ENCODE measurements at places on chromosomes 4 and X.

- DNase-seq, result no peak
Measured at GRCh38 chr4:152734699-152735050, 44.9 kb downstream of the TIGD4 start.

DNA sequence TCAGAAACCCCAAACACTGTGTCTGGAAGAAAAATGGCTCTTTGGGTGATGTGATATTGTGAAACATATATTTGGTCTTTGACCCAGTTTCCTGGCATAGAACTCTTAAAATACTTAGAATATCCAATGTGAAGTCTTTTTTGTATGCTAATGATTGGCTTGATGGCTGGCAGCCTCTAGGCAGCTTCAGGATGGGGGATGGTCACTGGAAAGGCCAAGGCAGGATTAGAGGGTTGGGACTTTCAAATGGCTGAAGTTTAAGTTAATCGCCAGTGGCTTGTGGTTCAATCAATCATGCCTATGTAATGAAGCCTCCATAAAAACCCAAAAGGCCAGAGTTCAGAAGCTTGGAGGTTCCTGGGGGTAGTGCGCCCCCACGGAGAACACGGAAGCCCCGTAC, 33.5 kb upstream of the ESX1 start:
- DNase-seq, result no peak

DNA sequence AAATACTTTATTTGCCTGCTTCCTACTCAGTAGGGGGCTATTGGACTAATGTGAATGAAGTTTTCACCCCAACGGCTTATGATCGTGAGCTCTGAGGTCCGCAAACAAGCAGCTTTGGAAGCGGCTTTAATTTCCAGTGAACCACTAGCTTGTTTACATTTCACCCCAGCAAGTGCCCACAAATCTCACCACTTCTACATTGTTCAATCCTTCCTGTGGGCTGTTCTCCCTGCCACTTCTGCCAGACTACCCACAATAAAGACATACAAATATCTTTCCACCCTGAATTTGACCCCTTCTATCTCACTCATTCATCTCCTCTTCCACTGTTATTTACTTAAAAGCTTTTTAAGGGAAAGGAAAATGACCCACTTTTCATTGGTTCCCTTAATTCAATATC, 98.0 kb downstream of the CDS1 start:
- no peak for DNase-seq

DNA sequence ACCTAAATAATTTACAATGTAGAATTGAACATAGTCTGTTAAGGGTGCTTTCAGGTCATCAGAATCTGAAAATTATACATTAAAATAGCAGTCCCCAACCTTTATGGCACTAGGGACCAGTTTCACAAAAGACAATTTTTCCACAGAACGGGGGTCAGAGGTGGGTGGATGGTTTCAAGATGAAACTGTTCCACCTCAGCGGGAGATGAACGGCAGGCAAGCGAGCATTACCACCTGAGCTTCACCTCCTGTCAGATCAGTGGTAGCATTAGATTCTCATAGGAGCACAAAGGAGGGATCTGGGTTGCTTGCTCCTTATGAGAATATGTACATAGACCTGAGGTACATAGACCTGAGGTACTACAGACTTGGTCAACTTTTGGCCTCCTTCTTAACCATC, 29.0 kb downstream of the LRBA start:
- no peak for DNase-seq

GRCh38 chr4:150827226-150827625, 187.9 kb downstream of the LRBA start:
- peak; percentile 17 for DNase-seq

- DNase-seq, result no peak
Measured at GRCh38 chr4:47373174-47373573, 90.3 kb downstream of the COMMD8 start.

DNA sequence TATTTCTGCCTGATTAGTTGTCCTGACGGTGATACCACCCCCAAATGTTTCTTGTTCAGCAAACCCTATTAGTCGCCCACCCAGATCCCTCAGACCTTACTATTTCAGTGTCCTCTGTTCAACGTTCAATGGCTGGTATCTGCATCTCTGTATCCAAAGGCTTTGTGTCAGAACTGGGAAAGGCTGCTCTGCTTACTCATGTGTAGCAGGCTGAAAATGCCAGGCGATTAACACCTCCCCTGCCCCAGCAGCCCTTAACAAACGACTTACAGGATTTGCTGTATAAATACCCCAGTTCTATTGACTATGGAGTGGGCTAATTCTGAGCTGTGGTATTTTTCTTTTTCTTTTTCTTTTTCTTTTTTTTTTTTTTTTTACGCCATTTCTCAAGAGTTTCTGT, 415.0 kb downstream of the ZNF674 start:
- no peak for DNase-seq

GRCh38 chr4:55763996-55764395, 55.6 kb upstream of the EXOC1L start:
- DNase-seq, result no peak

- no peak for DNase-seq
Measured at GRCh38 chr4:132642016-132642817, 506.9 kb upstream of the PCDH10 start.

- no peak for DNase-seq
Measured at GRCh38 chrX:45295259-45295986, 94.7 kb upstream of the DIPK2B start.

DNA sequence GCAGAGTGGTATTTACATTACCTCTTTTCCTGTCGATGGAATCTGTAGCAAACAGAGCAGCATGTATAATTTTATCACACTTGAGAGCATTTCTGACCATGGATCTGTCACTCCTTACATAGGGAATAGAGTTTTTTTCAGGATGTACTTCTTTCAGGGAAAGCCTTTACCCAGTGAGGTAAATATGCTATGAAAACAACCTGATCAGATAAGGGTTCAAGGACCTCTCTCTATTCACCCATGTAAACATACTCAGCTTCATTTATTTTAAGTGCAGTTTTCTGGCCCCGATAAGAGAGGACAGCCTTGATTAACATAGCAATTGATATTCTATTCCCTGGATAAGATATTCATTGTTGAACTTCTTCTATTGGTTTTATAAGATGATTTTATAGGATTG, 87.3 kb upstream of the ESX1 start:
- DNase-seq, result no peak

DNA sequence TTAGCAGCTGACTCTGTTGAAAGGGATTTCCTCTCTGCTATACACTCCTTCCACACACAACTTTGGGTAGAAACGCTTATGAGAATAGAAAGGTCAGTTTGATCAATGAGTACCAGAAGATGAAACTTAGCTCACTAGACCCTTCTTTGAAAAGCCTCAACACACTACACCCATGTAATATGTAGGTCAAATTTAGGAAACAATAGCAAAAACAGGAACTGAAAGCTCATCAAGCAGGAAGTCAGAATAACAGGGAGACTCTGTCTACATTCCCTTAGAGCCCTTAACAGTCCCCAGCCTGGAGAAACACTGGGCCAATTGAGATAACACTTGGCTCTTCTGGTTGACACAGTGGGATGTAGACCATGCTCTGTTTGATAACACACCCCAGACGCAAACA, 30.7 kb downstream of the SRPX2 start:
- DNase-seq, result no peak

GRCh38 chr4:38306482-38307071, 346.4 kb downstream of the PTTG2 start:
- peak; percentile 40 for DNase-seq

DNA sequence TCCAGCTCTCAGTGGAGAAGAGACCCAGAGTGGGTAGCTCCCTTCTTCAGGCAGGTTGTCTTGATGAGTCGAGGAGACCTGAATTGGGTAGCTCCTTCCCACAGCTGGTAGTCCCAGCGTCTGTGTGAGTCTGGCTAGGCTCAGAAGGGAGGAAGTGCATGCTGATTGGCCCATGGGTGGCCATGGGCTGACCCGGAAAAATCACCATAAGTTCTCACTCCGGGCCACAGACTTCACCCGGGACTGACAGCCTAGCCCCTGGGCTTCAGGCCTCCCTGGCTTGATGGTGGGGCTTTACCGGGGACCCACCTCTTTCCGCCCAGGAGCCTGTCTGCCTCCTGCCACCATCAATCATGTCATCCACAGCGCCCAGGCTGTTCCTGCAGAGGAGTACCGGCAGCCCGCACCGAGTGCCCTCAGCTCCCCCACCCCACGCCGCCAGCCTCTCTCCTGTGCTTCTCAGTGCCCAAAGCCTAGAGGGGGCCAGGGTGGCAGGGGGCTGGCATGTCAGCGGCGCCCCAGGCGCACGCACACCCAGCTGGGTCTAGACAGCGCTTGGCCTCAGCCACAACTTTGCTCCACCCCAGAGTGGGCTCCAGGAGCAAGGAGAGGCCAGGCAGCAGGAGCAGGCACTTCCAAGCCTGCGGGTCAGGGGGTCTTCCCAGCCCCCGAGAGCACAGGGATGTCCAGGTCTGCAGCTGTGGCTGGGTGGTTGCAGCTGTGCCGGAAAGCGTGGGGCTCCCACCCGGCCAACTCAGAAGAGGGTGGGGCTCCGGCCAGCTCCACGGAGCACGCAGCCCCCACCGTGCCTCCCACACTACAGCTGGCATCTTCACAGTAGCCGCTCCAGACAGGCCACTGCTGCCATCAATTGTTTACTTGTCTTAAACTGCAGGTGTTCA, 16.1 kb upstream of the SAT1 start:
- no peak for DNase-seq

DNA sequence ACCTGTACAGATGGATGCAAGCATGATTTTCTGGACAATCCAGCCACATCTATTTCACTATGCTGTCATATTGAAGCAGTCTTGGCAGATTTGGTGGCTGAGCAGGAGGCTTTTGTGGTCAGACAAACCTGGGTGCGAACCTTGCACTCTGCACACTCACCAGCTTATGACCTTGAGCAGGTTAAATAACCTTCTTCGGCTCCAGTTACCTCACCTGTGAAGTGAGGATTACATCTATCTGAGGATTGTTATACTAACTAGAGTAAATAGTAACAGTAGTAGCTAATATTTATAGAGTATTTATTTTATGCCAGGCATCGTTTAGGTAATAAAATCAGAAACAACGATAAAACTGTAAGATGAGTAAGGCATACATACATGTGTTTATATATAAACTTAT, 150.0 kb downstream of the PPP3CA start:
- no peak for DNase-seq

- no peak for DNase-seq
Measured at GRCh38 chr4:176032454-176032853, 33.2 kb upstream of the WDR17 start.

- peak; percentile 0 for DNase-seq
Measured at GRCh38 chrX:148416142-148416541, 84.3 kb upstream of the AFF2 start.

DNA sequence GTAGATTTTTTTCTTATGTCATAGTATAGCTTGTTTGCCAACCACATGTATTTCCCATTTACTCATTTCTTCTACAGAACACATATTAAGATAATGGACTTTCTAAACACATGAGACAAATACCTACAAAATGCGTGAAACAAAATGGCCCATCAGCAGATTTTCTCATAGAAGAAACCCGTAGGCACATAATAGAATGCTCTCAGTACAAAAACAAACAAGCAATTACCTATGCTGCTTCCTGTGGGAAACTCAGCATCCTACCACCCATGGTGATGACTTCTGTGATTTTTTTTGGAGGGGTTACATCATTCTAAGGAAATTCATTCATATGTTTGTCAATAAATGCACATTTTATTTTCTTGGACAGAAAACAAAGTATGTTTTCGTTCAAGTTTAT, 343.6 kb downstream of the SPRY1 start:
- DNase-seq, result no peak

DNA sequence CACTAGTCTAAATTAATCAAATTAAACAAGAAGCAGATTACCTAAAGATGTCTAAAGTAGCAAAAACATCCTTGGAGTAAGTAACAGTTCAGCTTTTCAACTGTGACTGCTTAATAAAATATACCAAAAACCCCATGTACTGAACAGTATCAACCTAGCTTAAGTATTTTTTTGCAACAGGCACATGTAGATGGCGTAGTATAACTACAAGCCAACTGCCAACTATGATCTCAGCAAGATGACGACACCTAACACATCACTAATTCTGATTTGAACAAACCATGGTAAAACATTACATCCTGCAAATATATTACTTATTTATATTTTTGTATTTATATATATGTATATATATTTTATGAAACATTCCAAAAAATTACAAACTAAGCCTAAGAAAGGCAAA, 24.5 kb downstream of the DHX15 start:
- no peak for DNase-seq

DNA sequence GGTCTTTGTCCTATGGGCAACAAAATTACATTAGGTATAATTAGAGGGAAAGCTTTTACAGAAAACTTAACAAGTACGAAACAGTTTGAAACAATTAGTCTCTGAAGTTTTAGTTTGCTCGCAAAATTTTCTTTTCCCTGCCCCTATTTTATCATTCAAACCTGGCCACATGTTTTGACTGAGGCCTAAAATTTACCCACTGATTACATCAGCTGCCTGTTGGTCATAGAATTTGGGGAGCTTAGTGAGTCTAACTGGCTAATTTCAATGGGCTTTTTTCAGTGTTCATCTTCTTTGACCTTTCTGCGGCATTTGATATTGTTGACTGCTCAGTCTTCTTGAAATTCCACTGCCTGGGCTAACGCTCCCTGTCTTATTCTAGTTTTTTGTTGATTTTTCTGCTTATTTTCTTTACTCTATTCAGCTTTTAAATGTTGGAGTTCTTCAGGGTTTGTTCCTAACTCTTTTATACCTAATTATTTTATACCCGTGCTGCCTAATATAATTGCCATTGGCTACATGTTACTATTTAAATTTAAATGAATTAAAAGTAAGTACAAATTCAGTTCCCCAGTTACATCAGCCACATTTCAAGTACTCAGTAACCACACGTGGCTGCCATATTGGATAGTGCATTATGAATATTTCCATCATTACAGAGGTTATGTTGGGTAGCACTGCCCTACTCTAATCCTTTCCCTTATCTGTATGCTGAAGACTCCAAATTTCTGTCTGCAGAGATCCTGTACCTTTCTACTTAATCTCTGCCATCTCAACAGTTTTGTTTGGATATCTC, 87.5 kb downstream of the SNX25 start:
- no peak for DNase-seq

- no peak for DNase-seq
Measured at GRCh38 chr4:53635697-53636483, 44.6 kb upstream of the LNX1 start.

DNA sequence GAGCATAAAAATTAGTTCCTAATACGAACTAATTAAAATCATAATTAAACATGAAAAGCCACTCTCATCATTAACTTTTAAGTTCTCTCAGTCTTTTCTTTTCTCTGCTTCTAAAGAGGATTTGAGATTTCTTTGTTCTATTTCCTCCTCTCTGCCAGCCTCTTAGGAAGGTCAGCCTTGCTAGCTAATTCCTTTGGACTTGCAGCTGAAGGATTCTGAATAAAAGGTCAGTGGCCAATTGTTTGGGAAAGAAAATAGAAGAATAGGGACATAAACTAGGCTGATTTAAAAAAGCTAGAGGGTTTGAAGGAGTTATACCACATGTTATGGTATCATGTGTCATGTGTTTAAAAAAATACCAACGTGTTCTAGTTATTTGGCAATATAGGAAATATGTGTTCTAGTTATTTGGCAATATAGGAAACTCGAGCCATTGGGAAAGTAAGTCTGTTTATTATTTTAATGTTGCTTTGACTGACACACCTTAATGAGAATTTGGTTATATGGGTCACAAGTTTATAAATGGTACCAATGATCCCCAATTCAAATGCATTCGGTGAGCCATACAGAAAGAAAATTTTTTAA, 1668.7 kb upstream of the PCDH7 start:
- DNase-seq, result no peak

Measured in CD4-positive, alpha-beta T cell treated with Interleukin-4 for 1 hour (primary cell).